Activated T-cell treated with anti-CD3 and anti-CD28 coated beads for 4 hours (primary cell): ENCODE measurements at places on chromosomes 5 and 9.

GRCh38 chr9:472479-473075 lies 257.9 kb downstream of the DOCK8 start:
- DNase-seq: no peak

- DNase-seq: no peak
These were observed 584.9 kb downstream of the MAT2B start for GRCh38 chr5:164090358-164090757.

- no peak for DNase-seq
These were observed 64.1 kb upstream of the HSPA9 start for GRCh38 chr5:138639326-138639725.

DNA sequence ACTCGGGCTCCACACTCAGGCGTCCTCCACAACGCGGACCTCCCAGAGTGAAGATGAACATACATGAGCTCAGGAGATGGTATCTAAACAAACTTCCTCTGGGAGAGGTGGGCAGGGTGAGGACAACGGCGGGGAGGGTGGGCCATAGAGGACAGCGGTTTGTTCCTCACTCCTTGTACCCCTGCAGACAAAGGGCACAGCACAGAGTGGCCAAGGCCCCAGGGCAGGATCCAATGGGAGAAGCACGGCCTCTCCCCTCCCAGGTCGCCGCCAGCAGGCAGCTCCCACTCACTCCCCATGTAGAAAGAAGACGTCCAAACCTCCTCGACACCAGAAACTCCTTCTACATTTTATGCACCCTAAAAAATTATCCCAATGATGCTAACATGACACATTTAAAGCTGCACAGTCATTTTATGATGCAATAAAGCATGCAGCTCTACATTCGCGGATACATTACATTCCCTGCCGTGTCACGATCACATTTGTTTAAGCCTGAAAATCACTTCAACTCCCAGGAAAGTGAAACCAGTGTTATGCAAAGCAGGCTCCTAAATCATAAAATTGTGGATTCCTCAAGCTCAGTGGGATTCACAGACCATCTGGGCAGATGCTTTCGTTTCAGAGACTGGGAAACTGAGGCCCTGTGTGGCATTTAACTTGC lies 87.5 kb upstream of the SARDH start:
- no peak for DNase-seq

DNA sequence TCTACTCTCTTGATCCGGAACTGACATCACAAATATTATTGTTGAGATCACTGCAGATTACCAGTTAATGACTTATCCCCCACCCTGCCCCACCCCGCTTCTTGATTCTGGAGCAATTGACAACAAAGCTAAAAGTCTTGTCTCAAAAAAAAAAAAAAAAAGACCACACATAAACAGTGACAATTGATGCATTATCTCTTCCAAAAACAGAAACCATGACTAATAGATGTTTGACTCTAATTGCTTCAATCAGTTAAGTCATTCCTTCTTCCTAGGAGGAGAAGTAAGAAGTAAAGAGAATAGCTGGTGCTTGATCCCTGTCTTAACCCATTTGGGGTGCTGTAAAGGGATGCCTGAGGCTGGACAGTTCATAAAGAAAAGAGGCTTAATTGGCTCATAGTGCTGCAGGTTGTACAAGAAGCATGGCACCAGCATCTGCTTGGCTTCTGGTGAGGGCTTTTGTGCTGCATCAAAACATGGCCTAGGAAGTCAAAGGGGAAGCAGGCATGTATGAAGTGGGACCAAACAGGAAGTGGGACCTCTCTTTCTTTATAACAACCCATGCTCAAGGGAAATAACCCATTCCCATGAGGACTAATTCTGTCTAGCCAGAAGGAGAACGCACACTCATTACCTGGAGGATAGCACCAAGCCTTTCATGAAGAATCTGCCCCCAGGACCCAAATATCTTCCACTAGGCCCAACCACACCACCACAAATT lies 158.7 kb downstream of the TMEM167A start:
- DNase-seq: no peak

DNA sequence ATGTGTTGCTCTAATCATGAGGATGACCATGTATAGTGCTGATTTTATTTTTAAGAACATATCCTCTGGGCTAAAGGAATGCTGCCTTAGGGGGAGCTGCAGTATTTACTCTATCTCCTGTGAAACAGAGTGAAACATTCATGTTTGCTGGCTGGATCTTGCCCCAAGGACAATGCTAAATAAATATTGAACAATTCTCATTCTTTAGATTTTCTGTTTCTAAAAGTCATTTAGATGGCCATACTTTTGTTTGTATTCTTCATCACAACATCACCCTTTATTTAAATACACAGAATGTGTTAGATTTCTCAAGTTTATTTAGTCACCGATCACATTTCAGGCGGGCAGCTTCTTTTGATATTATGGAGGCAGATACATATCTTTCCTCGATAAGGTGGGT lies 103.3 kb downstream of the ARHGEF28 start:
- DNase-seq: no peak

- DNase-seq: no peak
These were observed 44.7 kb upstream of the TMEM215 start for GRCh38 chr9:32738501-32739172.

DNA sequence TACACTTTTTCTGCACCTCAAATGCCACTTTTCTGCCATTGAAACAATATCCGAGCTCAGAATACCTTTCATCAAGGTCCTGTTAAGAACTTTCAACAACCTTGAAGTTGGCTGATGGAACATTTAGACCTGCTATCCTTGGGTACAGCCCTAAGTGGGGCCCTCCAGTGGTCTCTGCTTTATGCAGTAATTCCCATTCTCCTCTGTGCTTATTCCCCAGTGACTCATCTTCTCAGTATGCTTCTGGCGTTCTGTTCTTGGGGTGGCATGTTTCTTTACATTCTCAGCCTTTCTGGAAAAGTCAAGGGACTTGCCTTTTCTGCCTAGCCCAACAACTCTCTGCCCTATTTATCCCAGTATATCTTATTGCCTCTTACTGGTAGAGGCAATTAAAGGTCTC lies 7.1 kb downstream of the ANP32B start:
- DNase-seq: no peak

DNA sequence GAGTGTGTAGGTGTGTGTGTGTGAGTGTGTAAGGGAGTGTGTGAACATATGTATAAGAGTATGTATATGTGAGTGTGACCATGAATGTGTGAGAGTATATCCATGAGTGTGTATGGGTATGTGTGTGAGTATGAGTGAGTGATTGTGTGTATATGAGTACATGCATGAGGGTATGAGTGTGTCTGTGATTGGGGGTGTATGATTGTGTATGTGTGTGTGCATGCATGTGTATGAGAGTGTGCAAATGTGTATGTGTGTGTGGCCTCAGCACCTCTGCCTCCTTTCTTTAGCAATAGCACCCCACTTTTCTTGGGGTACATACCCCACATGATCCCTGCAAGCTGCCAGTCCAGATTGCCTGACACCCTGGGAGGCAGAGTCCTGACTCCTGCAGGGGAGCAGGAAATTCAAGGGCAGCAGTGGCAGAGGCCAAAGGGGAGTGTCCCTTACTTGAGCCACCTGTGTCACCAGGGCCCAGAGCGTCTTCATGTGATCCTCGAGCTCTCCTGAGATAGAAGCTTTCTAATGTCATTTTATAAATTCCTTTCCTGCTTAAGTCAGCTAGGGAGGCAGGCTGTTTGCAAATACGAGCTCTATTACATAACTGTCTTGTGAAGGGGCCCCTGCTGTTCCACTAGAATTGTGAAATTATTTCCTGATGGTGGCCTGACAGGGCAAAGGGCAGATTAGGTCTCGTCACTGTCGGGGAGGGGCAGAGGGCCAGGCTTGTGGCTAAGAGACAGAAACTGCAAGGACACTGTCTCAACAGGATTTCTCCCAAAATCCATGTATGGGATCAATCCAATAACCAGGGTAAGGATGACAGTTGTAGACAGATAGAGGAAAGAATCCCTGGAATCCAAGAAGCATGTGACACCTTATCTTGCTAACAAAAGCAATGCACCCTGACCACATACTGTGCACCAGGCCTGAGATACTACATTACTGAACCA lies 389.1 kb downstream of the GADD45G start:
- DNase-seq: no peak

GRCh38 chr9:90868555-90868954 lies 66.9 kb downstream of the SYK start:
- no peak for DNase-seq

- DNase-seq: no peak
These were observed 21.7 kb downstream of the LPAR1 start for GRCh38 chr9:111016426-111017045.

DNA sequence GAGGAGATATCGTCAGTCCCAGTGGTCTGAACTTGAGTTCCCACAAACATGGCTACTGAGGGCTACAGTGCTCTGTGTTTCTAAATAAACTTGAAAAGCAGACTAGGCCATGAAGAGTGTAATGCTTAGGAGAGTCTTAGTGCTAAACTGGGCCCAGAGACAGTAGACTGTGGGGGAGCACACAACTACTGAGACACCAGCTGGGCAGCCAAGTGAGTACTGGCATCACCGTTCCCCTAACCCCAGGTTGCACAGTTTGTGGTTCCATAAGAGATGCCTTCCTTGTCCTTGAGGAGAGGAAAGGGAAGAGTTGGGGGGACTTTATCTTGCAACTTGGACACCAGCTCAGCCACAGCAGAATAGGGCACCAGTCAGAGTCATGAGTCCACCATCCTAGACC lies 172.1 kb upstream of the DMRTA1 start:
- DNase-seq: no peak

DNA sequence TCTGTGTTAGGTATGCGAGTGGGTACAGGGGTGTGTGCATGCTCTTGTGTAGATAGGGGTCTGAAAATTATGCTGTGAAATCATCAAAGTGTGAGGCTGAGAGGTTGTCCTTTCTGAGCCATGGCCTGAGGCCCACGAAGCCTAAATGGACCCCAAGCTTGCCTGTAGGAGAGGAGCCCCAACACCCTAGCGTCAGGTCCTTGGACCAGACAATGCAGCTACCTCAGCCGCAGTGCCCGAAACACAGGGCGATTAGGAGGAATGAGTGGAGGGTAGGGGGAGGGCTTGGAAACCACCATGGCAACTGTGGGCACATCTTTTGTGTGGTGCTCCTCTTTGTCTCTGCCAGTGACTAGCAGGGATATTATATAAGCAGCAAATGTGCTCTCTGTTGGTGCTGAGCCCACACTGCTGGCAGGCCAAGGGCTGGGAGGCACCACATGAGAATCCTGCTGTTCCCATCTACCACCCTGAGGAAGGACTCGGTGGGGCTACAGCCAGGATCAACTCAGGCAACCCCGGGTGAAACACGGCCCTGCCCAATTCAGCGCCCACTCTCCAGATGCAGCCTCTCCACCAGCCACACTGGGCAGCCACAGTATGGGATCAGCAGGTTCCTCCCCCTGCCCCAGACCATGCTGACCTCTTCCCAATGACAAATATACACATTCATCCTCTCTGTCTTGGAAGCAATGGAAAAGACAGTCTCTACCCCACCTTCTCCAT lies 84.6 kb upstream of the FSTL4 start:
- DNase-seq: no peak

GRCh38 chr5:5705010-5705409 lies 282.5 kb downstream of the ICE1 start:
- DNase-seq: no peak

- DNase-seq: no peak
These were observed 33.1 kb upstream of the PRXL2C start for GRCh38 chr9:96688187-96688586.

DNA sequence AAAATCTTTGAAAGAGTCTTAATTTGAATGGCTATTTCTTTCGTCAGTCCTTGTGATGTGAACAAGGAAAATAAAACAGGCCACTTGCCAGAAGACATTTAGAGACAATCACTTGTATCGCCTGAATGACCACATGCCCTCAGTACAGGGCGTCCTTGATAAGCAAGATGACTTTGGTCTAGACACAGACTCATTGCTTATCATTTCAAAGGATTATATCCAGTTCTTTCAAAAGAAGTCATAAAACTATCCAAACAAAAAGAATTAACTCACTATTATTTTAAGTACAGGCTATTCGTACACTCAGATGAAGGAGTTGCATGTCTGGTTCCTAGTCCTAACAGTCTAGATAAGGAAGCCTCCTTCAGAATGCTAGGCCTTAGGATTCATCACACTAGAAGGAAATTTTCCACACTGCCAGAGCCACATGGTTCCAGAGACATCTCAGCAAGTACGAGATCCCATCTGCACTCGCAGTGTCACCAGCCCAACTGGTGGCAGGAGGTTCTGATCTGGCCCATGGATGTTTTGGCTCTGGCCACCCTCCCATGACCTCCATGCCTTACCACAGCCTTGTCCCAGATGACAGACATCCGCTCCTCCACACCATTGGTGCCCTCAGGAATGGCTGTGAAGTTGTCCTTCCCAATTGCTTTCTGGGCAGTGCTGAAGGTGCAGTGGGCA lies 109.6 kb downstream of the DPYSL3 start:
- DNase-seq: no peak

GRCh38 chr9:7145361-7146069 lies 387.7 kb downstream of the KDM4C start:
- DNase-seq: no peak

GRCh38 chr5:150295172-150295634 lies 5.6 kb upstream of the CAMK2A start:
- DNase-seq: no peak

DNA sequence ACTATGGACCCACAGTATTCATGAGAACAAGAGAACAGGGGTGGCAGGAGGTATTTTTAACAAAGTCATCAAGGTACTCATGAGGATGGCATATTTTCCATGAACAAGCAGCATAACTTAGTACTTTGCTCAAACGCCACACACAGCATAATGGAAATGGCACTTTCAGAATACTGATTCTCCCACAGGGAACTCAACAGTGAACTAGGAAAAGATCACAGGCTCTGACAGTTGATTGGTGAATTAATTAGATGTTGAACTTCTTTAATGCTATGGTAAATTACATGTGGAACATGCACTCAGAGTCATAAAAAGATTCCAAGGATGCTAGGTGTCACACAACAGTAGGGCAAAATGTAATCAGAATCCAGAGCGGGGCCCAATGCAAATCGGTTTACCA lies 1088.6 kb upstream of the C9orf72 start:
- DNase-seq: no peak

- no peak for DNase-seq
These were observed 13.2 kb downstream of the TMEM8B start for GRCh38 chr9:35842020-35842745.

- DNase-seq: no peak
These were observed 5.4 kb upstream of the CERCAM start for GRCh38 chr9:128415281-128415680.

- no peak for DNase-seq
These were observed 110.4 kb downstream of the STARD4 start for GRCh38 chr5:111401906-111402305.

- DNase-seq: no peak
These were observed 233.5 kb upstream of the GAS1 start for GRCh38 chr9:87180841-87181240.

GRCh38 chr9:130937146-130938076 lies 1.6 kb downstream of the FIBCD1 start:
- DNase-seq: no peak

DNA sequence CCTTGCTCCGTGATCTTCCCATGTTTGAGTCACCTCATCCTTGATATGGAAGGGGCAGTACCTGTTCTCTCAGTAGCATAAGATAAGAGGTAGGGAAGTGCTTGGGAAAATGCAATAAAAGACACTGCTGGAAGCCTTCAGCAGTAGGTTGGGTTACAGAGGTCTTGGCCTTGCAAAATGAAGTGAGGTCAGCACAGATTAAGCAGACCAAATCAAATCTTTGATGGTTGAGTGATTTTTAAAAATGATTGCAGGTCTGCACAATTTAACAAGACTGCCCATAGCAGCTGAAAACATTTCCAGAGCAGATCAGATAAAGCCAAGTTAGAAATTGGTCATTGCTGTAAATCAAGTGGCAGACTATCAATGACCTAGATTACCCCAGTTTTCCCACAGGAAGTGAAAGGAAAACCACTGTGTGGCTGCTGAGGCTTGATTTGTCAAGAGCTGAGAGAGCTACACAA lies 32.9 kb downstream of the PALM2AKAP2 start:
- DNase-seq: no peak
